ENCODE measurements at places on chromosomes 13 and 19.

DNA sequence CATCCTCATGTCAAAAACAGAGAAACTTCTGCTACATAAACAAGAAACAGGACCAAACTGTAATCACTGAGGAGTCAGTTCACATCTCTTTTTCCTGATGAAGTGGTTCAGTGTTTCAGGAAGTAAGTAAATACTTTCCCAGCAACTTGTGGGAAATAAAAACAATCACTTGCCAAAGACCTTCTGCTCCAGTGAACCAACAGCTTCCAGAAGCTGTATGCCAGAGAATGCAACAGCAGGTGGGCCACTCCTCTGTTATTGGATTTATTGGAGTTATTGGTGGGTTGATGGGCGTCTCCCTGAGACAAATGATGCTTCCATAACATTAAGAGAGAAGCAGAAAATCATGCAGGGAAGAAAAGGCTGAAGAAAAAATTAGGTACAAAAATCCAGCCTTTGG lies 9.9 kb downstream of the SLC6A16 start:
- DNase-seq, result peak; percentile 13

- DNase-seq, result no peak
These were observed 3.5 kb downstream of the IER2 start for GRCh38 chr19:13153569-13154240.

- no peak for DNase-seq
These were observed 12.4 kb upstream of the GRWD1 start for GRCh38 chr19:48433337-48433736.

DNA sequence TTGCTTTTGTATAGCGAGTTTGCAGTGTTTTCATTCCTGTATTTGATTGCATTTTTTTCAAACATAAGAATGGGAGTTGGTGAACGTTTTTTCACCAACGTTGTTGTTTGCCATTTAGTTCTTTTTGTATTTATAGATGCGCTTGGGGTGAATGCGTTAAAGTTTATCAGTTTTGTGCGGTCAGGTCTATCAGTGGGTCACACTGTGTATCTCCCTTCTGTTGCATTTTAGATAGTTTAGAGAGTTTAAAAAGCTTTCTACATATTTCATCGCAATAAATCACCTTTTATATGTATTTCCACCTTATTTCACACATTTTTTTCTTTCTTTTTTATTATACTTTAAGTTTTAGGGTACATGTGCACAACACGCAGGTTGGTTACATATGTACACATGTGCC lies 16.4 kb downstream of the OR7A5 start:
- DNase-seq, result no peak

DNA sequence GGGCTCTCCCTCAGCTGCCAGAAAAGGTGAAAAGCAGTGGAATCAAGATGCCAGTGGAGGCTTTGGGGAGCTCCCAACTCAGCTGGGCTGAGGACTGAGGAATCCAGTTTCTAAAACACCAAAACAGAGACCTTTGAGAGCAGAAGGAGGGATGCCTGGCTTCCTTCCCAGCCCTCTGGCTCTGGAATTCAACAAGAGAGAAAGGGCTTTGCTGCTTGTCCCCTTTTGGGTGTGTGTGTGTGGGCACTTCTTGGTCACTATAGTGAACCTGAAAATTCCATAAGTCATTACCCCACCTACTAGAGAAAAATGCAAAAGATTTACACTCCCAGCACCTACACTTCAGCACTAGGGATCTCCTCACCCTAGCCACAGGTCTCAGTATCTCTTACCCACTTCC lies 30.3 kb upstream of the CYP2B6 start:
- DNase-seq, result no peak

GRCh38 chr19:48873476-48874302 lies 1.5 kb downstream of the PPP1R15A start:
- DNase-seq, result peak; percentile 74

DNA sequence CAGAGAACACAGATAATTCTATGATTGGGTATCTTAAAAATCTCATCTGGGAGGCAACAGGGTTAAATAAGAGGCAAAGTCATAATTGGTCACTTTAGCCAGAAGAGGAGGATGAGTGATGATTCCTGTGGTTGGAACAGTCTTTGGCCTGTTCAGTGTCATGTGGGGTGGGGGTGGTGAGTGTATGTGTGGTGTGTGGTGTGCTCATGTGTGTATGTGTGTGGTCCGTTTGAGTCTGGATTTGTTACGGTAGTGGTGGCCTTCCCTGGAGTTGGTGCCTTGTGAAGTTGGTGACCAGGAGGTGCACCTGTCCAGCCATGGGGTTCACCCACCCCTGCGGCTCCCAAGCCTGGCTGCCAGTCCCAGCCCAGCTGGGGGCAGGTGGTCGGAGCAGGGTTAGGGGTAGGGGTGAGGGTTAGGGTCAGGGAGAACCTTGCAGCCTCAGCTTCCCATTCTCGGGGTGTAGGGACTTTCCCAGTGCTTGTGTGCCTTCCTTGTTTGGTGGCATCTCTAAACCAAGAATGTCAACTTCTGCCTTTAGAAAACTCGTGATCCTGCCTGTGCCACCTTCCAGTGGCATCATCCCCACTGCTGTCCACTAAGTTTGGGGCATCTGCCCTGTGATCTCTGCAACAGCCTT lies 97.5 kb downstream of the RAB20 start:
- DNase-seq, result no peak

DNA sequence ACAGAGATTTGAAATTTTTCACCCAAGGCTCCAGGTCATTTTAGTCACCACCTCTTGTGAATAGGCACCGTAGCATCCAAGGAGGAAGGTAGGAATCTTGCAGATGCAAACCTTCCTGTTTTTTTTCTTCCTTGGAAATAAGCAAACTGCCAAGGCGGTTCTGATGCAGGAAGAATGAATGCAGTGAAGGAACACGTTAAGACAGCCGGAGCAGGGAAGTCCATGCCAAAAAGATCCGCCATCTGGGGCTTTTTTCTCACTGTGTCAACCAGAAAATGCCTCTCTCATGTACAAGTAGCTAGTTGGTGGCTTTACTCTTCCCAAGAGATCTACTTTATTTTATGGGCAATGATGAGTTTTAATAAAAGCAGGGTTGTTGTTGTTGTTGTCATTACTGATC lies 142.4 kb downstream of the ZIC5 start:
- no peak for DNase-seq

DNA sequence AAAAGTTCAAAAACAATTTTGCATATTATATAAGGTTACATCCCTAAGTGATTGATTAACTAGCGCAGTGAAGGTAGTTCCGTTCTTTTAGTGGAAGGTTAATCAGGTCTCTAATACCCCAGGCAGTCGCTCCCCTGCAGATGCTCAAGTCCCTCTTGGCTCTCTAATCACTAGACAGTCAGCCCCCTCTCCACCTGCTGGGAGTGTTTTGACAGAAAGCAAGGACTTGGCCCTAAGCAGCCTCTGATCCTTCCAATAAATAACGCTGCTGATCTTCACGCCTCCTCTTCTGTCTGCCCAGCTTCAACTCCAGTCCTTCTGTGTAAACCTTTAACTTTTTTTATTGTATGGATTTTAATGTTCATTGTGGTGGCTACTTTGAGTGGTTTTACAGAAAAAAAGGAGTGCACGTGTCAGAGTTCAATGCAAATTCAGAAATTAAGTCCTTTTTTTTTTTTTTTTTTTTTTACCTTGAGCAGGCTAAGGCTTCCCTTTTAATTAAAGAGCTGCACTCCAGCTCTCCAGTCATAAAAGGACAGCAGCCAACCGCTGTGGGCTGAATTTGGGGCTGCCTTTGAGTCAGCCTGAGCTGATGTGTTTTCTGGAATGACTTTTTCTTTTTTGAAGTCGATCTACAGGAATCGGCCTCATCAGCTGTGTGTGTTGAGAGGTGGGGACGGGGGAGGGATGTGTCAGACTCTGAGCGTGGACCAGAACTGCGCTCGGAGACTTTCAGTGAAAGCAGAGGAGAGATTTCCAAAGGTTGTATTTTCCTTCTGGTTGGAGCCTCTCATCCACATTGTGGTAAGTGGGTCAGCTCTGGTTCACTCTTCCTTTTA lies 33.8 kb upstream of the MYO16 start:
- DNase-seq, result no peak

GRCh38 chr13:94329277-94329676 lies 150.2 kb downstream of the DCT start:
- no peak for DNase-seq

GRCh38 chr19:31402529-31403316 lies 53.5 kb upstream of the TSHZ3 start:
- no peak for DNase-seq

DNA sequence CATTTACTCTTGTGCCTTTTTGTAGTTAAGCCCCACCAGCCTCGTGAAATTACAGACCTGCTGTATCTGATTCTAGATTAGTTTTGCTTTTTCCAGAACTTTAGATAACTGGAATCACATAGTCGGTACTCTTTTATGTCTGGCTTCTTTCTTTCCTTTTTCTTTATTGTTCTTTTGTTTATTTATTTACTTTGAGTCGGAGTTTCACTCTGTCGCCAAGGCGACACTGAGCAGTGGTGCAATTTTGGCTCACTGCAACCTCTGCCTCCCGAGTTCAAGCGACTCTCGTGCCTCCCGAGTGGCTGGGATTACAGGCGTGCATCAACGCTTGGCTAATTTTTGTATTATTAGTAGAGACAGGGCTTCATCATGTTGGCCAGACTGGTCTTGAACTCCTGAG lies 6.0 kb upstream of the NCCRP1 start:
- DNase-seq, result no peak
